NCI-H2227 treated with DMSO at 0.1 percent for 48 hours (cell line): ENCODE measurements at places on chromosomes 6 and 20.
A peak's percentile ranks its signal among the peaks of the same experiment; 100 is the strongest.

GRCh38 chr20:9928281-9928737 lies 89.4 kb upstream of the PAK5 start:
- DNase-seq: no peak

DNA sequence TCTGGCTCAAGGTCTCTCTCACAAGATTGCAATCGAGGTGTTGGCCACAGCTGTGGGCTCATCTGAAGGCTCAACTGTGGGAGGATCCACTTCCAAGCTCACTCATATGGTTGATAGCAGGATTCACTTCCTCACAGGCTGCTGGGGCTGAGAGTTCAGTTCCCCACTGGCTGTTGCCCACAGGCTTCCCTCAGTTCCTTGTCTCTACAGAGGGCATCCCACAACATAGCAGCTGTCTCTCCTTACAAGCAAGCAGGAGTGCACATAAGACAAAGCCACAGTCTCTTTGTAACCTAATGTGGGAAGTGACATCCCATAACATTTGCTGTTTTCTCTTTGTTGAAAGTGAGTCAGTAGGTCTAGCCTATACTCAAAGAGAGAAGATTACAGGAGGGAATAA lies 14.0 kb downstream of the SPATS1 start:
- no peak for DNase-seq

DNA sequence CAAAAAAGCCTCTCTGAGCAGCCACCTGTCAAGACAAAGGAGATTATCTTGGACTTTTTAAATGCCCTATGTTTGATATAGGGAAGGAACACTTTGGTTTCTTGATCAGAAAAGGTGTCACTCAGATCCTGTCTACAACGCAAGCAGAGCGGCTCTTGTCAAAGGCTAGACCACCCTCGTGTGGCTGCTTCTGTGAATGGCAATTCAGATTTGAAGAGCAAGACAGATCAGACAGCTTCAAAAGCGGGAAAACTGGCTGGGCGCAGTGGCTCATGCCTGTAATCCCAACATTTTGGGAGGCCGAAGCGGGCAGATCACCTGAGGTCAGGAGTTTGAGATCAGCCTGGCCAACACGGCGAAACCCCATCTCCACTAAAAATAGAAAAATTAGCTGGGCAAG lies 10.1 kb upstream of the NXT1 start:
- DNase-seq: peak; percentile 48

DNA sequence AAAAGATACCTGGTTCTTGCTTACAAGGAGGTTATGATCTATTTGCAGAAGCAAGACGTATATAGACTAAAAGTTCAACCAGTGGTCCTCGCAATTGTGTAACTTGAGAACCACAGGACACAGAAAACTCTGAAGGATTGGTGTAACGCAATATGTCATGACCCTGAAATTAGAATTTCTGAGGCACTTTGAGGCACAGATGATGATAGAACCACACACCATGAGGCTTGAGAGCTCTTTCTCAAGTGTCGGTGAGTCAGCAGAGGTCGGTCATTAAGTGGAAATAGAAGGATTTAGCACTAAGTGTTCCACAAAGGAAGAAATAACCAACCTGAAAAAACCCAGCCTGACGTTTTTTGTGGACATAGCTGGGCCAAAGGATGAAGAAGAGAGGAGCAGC lies 15.3 kb upstream of the CCN2 start:
- DNase-seq: no peak

GRCh38 chr6:8819446-8819845 lies 384.1 kb upstream of the SLC35B3 start:
- no peak for DNase-seq

DNA sequence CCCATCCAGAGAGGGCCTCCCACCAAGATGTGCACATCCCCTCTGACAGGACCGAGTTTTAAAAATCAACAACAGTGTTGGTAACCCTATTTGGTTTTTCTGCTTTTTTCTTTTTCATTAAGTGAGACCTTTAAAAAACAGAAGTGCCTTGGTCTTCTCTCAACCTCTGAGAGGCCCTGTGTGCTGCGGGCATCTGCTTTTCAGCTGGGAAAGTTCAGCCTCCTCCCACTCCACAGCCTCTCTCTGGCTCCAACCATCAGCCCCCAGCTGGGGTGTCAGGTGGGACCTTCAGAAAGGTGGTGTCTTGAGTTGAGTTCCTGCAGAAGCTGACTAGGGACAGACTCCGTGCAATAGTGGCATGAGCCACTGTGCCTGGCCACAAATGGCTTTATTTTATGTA lies 64.6 kb upstream of the ZMYND8 start:
- DNase-seq: no peak

GRCh38 chr20:33915726-33916331 lies 77.9 kb upstream of the RALY start:
- no peak for DNase-seq

DNA sequence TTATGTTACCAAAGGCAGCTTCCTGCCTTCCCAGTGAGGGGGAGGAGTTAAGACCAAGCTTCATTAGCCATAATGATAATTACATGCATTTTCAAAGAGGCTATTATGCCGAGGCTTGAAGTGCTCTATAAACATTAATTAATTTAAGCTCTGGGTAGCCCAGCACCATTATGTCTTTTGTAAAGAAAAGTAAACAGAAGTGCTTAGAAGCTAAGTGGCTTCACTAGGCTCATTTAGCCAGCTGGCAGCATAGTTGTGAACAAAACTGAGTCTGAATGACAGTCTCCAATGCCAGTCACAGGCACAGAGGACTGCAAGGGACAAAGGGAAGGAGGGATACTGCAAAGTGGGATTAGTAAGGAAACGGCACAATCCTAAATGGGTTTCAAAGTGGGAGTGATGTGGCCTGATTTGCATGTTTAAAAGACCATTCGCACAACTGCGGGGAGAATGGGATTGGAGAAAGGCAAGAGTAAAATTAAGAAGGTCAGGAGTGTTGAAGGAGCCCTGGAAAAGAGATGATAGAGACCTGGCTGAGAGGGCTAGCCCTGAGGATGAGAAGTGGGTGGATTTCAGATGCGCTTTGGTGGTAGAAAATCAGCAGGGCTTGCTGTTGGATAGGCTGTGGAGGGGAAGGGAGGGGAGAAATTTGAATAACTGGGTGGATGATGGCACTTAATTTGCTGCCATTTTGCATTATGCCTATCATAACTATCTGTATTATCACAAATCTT lies 20.1 kb upstream of the ISM1 start:
- DNase-seq: no peak

- no peak for DNase-seq
These were observed 228.2 kb downstream of the SOD2 start for GRCh38 chr6:159464816-159465215.

- DNase-seq: no peak
These were observed 33.2 kb downstream of the SERPINB6 start for GRCh38 chr6:2938004-2938631.

GRCh38 chr20:36377348-36378326 lies 71.5 kb downstream of the DLGAP4 start:
- DNase-seq: no peak

GRCh38 chr20:61932199-61932592 lies 133.5 kb downstream of the TAF4 start:
- no peak for DNase-seq

DNA sequence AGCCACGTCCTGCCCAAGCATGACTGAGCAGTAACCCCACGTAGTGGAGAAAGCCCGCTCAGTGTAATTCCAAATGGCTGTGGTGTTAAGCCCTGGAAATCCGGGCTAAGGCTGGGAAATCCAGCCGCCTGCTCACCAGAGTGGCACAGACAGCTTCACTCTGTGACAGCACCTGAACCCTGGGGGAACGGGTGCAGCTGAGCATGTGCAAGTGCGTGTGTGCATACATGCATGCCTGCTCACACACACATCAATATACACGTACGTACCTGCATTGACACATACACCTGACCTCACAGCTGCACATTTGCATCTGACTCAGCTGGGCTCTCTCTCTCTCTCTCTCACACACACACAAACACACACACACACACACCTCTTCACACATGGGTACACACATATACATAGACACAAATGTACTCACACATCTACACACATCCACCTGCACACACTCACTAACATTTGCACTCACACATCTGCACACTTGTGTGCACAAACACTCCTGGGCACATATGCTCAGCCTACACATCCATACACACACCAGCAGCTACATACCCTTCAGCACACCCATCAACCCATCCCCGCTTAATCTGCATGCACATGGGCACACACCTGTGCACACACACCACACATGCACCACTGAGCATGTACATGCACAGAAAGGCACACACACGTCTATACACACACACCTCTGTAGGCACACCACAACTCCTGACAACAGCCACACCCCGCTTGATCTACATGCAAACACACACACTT lies 114.1 kb downstream of the GRM4 start:
- no peak for DNase-seq

GRCh38 chr6:168870982-168871381 lies 382.7 kb downstream of the THBS2 start:
- DNase-seq: no peak

DNA sequence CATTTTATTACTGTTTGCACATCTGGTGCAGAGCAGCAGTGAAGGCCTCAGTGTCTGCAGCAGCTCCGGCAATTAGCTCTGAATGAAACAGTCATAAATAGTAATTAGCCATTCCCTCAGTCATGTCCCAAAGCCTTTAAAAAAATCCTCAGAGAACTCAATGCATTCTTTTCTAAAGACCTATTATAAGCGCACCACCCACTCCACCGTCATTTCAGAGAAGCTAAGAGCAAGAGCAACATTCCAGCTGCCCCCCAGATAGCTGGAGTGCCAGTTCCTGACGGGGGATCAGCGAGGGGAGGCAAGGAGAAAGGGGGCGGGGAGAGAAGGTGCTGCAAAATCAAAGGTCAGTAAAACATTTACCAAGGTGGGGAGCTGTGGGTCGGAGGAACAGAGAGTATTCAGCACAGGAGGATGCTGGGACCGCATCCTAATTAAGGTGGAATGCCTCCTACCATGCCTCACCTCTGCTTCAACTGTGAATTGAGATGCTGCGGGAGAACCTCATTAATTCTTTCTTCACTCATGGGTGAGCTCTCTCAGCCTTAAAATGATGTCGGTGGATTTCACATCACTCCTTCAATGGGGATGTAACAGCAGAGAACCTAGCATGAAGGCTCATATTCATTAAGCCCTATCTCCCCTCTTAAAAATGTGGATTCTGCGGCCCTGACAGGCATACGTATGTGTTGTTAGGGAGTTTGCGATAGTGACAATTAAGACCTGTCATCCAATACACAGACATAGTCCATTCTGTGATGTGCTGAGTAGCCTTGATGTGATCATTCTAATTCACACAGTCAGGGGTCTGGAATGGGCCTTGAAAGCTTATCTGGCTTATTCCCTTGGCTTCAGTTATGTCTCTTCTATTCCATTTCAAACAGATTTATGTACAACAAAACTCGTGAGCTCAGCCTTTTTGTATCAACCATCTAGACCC lies 469.5 kb upstream of the NRSN1 start:
- peak; percentile 67 for DNase-seq

- no peak for DNase-seq
These were observed 176.7 kb downstream of the REV3L start for GRCh38 chr6:111306104-111306888.

- DNase-seq: no peak
These were observed 90.3 kb downstream of the ASXL1 start for GRCh38 chr20:32448306-32449056.

GRCh38 chr6:36443471-36444428 lies 950 bp downstream of the KCTD20 start:
- DNase-seq: peak; percentile 37

GRCh38 chr6:170137911-170138910 lies 152.7 kb downstream of the DLL1 start:
- no peak for DNase-seq

- no peak for DNase-seq
These were observed 132.5 kb downstream of the PREX1 start for GRCh38 chr20:48695255-48695654.

DNA sequence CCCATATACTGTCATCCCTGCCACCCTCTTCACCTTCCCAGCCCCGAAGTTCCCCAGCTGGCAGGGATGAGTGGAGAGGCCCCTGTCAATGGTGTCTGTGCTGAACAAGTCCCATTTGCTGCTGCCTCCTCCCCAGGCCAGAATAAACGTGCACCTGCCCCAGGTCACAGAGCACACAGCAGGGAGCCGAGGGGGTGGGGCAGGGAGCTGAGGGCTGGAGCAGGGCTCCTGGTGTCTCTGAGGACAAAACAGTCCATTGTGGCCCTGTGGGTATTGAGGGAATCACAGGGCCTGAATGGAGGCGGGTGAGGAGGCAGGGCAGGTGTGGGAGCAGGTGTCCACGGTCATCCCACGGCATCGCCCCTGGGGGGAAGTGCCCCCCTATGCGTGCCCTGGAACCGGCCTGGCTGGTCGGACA lies 55.8 kb downstream of the SNAI1 start:
- DNase-seq: no peak
